ENCODE measurements at places on chromosomes 5 and 9.

DNA sequence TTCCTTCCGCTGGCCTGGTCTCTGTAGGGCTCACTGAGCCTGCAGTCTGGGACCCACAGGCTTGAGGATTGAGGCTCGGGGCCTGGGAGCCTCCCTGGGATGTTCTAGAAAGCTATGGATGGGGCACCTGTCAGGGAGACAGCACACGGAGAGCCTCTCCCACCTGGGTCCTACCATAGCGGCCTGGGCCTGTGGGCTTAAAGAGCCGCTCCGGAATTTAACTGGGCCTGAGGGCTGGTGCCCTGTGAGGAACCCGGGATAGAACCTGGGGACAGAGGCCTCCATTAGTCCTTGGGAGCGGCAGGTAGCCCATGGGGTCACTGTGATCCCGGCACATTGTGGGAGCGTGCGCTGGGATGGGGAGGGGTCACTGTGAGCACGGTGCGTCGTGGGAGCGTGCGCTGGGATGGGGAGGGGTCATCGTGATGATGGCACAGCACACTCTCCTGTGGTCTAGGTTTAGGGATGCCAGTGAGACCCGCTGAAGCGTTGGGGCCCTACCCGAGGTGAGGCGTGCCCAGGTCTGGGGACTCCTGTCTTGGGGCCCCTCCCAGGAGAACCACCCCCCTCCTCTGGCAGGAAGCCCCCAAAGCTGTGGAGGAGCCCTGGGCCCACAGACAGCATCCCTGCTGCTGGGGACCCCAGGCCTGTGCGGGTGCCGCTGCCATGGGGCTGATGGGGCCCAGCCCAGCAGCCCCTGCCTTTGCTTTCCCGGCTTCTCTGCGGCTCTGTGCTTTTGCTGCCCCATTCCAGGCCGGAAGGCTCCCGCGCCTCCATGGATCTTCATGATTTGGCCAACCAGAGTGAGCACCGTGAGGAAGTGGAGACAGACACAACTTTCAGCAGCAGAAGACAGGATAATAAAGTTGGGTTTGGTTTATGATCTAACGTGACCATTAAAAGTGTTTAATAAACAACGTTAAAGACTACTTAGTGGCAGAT, 3.4 kb upstream of the CEP72 start:
- DNase-seq: no peak

DNA sequence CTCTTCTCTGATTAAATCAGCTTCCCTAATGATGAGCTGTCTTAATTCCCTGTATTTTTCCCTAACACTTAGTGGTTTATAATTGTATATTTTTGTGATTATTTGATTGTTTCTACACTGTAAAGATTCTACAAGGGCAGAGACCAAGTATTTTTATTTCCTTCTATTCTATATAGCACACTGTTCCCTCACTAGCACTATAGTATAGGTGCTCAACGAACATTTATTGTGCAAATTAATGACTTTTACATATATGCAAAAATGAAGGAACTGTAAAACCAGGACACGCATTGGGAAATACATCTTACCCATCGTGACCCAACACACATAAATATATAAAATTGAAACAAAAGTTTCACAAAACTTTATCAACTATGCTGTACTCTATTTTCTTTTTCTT, 7.6 kb downstream of the KDM4C start:
- DNase-seq: no peak

DNA sequence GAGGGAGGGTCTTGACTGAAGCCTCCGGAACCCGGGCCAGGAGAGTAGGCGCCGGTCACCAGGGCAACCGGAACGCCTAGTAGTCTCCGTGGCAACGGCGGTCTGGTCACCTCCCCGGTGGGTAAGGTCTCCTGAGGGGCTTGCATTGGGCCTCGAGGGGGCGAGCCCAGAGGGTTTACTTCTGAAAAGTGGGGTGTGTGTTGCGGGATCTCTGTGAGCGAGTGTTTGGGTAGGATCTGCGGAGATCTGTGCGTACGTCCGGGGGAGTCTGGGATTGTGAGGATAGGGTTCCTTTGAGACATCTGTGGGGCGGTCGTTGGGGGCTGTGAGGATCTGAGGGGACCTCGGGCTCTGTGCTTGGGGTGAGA, at the start of gene FAM221B:
TSS of gene FAM221B (minus strand) at position 17 of the 368 bp plus-strand sequence. CDS start 2,571 bp downstream, outside the sequence.
- no peak for DNase-seq

GRCh38 chr9:89640361-89640760, 35.5 kb downstream of the GADD45G start:
- DNase-seq: no peak

- DNase-seq: no peak
Observed at GRCh38 chr9:6024035-6024554, 8.7 kb upstream of the RANBP6 start.

DNA sequence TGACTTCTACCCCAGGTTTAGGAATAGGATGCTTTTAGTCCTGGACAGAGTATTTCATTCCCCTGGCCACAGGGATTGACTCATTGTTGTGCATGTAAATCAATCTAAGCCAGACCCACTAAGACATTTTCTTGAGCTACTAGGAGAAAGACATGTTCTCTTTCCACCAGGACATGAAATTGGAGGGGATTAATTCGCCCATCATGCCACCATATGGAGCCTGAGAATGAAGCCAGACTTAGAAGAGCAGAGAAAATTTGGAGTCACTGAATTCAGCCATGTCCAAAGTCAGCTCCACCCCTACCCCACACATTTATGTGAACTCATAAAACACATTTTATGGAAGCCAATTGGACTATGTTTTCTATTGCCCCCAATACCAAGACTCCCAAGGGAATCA, 322.5 kb downstream of the NFIB start:
- DNase-seq: no peak

GRCh38 chr5:1998348-1998669, 115.6 kb upstream of the IRX4 start:
- no peak for DNase-seq

- no peak for DNase-seq
Observed at GRCh38 chr5:92560698-92561401, 1020.2 kb downstream of the NR2F1-AS1 start.
